ENCODE measurements at places on chromosomes 12 and 14. TPM values are rescaled to one million over a fixed set of nuclear protein-coding genes. Genes with fewer than 3 reads are reported as not detected.

The VASH1 gene
- 79.9 TPM for total RNA-seq

The GPD1 gene
- 15.2 TPM for total RNA-seq

The MYO1A gene
- not detected for total RNA-seq

The DUSP6 gene
- total RNA-seq: 23.4 TPM

The SLC10A1 gene
- not detected for total RNA-seq

The PPM1H gene
- total RNA-seq: 10.1 TPM

The KRT85 gene
- not detected for total RNA-seq

The CMA1 gene
- not detected for total RNA-seq

The CRIP1 gene
- 2.0 TPM for total RNA-seq

The TAS2R10 gene
- 2.5 TPM for total RNA-seq

The IFNG-AS1 gene
- not detected for total RNA-seq

The CMKLR1 gene
- total RNA-seq: 0.98 TPM

The RND1 gene
- total RNA-seq: 27.5 TPM

The NRXN3 gene
- total RNA-seq: 48.9 TPM

The SLC35F4 gene
- 1.2 TPM for total RNA-seq

The IL26 gene
- not detected for total RNA-seq

The FSCB gene
- total RNA-seq: not detected

The A2M gene
- total RNA-seq: 37.6 TPM

The KRT71 gene
- 0.25 TPM for total RNA-seq

The TC2N gene
- total RNA-seq: 4.4 TPM

The TMEM119 gene
- total RNA-seq: 0.74 TPM

The PRPF40B gene
- 13.8 TPM for total RNA-seq

The CD27 gene
- 0.25 TPM for total RNA-seq

Measured in temporal lobe (tissue), 4 donors.